ENCODE measurements at places on chromosomes 4 and X.
A peak's percentile ranks its signal among the peaks of the same experiment; 100 is the strongest.

GRCh38 chrX:7316280-7316679 is 168.3 kb upstream of the PUDP start:
- DNase-seq: no peak

DNA sequence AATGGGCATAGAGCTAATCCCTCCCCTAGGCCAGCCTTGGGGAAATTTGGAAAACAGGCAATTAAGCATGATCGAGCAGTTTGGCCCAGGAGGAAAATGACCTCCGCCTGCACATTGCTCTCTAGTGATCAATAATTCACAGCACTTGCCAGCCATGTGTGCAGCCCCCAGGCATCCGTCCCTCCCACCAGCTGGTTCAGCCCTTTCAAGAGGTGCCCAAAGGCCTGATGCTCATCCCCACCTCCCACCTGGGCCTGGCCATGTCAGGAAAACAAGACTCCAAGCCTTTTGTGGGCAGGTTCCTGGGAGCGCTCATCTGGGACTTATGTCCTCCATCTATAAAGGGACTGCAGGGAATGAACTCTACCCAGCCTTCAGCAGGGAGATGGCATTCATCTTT is 17.5 kb upstream of the PPP2R2C start:
- no peak for DNase-seq

DNA sequence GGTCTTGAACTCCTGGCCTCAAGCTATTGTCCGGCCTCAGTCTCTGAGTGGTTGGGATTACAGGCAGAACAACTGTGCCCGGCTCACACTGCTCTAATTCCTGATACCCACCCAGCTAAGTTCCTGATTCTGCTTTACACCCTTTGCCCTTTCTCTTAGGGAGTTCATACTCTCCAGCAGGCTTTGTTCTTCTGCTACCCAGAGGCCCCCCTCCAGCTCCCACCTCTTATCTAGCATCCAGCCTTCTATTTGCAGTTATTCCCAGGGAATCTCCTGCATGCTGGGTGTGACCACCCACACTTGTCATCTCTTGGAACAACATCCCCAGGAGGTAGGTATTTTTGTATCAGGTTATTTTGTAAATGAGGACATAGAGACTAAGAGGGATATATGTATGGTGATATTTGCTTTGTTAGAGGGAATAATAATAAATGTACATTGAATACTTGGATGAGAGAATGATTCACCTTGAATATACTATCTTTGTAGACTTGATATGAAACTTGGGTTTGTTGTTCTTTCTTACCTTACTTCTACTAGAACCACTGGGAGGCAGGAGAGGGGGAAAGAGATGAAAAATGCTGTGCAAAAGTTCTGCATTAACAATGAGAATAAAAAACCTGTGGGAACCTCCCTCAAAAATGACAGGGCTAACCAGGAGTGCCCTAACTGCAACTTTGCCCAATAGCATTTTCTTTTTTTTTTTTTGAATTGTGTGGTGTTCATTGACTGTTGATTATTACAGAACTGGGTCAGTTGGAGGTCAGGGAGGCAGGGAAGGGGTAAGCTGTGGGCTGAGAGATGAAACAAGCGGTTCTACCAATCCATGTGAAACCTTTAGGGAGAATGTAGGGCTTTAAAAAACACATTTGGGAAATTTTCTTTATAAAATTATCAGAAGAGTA is 157.4 kb downstream of the SPRY1 start:
- no peak for DNase-seq

GRCh38 chr4:111546881-111547280 is 598.4 kb upstream of the FAM241A start:
- DNase-seq: no peak

GRCh38 chr4:163330916-163331628 is 1.3 kb downstream of the NPY1R start:
- no peak for DNase-seq

DNA sequence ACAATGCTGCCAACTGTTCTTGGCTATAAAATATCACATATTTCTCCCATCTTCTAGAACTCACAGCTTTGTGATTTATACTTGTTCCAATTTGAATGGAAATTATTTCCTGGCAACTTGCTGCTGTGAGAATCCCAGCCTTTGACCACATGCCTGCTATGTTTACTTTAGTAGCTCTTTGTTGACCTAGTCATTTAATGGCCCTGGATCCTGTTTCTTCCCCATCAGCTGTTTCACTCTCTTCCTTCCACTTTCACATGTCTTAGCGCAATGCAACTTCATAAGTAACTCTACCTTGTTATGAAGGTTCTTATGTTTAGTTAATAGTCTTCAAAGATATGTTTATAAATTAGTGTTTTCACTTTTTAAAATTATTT is 1973.6 kb upstream of the AGA start:
- DNase-seq: no peak

DNA sequence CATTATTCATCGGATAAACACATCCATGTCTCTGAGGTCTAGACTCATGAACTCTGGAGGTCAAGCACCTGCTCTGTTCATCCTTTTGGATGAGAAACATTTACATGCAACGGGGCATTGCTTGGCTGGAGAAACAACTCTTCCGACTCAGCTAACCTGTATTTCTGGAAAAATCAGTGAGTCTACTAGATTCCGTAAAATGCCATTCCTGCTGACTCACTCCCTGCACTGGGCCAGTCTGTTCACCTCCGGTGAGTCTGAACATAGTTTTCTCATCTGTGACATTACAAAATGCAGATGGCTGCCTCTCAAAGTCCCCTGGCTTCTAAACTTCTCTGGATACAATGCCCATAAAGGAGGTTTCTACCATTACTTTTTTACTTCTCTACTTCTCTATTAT is 185.7 kb upstream of the HS3ST1 start:
- no peak for DNase-seq

DNA sequence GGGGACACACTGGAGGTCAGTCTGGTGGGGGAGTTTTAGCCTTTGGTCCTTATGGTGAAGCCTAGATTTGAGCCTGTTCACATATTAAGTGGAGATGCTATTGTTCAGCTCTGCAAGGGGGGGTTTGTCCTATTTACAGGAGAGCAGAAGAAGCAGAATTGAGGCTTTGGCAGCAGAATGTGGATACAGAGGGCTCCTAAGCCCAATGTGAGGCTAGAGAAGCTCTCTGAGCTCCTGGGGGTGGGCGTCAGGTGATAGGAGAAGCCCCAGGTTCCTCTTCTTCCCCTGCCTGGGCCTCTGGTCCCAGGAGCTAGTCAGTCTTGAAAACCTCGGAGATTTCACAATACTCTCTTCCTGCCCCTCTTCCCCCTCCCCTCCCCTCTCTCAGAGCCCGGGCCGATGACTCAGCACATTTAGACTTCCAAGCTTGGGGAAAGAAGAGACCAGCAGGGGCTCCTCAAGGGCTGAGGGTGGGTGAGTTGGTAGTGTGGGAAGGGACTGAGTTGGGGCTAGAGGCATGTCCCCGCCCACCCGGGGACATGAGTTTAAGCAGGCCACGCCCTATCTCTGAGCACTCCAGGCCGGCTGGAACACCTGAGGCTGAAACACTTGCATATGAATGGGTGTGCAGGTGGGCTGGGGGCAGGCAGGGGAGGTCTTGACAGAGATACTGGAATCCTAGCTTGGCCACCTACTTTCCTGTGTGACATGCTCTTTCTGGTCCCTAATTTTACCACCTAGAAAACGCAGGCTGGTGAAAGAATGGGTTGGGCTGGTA is 3.4 kb downstream of the TFE3 start:
- DNase-seq: peak; percentile 61

- no peak for DNase-seq
These were observed 23.0 kb downstream of the LDB2 start for GRCh38 chr4:16875487-16875886.

GRCh38 chr4:125464146-125464545 is 149.4 kb downstream of the FAT4 start:
- no peak for DNase-seq

GRCh38 chrX:96685210-96686099 is 813 bp downstream of the DIAPH2 start:
- peak; percentile 29 for DNase-seq

DNA sequence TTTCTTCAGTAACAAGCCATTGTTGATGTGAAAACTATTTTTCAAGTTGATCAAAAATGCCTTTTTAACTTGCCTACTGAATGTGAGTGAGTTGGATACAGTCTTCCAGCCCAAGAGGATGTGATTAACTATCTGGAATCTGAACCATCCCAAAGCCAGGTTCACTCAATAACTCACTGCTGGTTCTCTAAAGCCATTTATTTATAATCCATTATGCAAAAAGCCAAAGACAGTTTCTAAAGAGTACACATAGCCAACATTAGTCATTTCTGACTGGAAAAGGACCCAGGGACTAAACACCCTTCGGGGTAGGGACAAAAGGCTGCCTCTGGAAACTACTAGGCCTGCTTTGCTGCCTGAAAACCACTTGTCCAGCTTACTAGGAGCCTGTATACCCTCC is 109.6 kb downstream of the SHROOM4 start:
- no peak for DNase-seq

GRCh38 chr4:67325791-67326190 is 219.5 kb downstream of the CENPC start:
- DNase-seq: no peak

GRCh38 chr4:187141101-187141500 is 417.4 kb upstream of the FAT1 start:
- DNase-seq: no peak

DNA sequence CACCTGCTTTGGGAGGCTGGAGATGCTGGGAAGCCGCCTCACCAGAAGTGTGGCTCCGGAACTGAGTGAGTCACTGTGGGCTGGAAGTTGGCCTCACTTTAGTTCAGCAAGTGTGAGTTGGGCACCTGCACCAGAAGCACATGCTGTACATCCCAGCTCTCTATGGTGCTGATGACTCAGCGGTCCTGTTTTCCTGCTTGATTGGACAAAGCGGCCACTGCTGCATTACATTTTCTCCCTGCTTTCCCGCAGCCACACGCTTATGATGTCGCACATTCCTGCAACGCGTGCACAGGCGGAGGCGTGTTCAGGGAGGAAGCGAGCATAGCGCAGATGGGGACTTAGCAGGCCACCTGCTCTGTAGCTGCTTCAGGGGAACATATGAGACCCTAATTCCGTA is 26.7 kb upstream of the CLDN34 start:
- no peak for DNase-seq

DNA sequence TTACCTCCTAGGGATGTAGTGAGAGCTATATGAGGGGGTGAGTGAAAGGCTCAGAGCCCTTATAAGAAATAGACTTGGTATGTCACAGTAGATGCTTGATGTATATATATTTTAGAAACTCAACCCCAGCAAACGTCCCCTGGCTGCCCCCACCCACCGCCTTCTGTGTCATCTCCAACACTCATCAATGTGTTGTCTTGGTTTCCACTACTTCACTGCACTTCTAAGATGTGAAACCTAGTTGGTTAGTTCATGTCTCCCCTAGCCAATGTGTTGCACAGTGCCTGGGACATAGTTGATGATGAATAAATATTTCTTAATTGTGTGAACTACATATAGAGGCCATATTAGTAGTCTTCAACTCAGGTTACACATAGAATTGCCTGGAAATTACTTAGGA is 4.4 kb downstream of the FGFBP2 start:
- DNase-seq: no peak

- peak; percentile 16 for DNase-seq
These were observed 3.1 kb downstream of the DUSP9 start for GRCh38 chrX:153649915-153650782.

DNA sequence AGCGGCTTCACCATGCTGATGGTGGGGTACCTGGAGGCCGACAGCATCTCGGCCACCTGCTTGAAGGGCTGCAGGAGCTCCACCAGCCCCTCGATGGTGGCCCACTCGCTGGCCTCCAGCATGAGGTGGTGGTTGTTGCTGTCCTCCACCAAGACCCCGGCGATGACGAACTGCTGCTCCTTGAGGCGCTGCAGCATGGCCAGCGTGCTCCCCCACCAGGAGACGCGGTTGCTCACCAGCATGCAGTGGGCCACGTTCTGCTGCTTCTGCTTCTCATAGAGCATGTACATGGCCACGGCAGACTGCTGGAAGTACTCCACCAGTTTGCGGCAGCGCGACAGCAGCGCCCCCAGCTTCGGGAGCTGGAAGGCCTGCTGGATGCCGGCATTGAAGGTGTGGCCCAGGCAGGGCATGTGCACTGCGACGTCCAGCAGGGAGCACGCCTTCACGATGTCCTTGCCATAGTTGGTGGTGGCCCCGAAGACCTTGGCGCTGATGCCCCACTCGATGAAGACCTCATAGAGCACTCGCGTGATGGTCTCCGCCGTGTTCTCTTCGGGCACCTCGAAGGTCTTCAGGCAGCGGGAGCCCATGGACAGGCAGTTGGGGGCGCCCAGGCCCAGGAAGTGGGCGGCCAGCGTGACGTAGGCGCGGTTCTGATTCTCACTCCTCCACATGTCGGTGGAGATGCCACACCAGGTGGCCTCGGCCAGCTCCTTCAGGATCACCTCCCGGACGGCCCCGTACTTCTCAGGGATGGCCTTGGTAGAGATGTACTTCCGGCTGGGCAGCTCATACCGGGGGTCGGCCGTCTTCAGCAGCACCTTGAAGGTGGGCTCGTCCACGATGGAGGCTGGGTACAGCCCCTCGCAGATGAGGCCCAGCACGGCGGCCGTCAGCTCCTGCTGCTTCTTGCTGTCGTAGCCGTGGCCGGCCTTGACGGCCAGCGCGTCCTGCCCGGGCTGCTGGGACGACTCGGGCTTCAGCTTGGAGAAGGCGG is 11.0 kb downstream of the DHRSX start:
- no peak for DNase-seq

GRCh38 chrX:119871599-119872395 is at the start of the genes NDUFA1 and RNF113A:
Gene NDUFA1 (plus strand): TSS chrX:119871832. CDS start chrX:119871912, 80 bp downstream.
Gene RNF113A (minus strand): TSS chrX:119871733. CDS start chrX:119871613, 120 bp downstream.
- DNase-seq: peak; percentile 86

DNA sequence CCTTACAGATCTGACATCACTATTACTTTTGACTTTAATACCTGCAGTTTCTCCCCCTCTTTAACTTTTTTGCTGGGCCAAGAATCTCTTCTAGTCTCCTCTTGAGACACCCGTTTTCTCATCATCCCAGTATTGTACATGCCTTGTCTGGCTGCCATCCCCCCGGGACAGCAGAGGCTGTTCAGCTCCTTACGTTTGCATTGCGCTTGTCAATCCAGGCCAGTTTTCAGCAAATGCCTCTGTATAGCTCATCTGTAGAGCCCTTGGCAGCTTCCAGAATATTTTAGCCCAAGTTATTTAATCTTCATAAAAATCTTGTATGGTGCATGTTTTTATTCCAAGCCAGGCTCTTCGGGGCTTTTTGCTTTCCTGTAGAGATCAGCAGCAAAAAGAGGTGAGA is 22.3 kb upstream of the HOPX start:
- no peak for DNase-seq

GRCh38 chr4:27272217-27272616 is 411.6 kb downstream of the STIM2 start:
- DNase-seq: no peak

DNA sequence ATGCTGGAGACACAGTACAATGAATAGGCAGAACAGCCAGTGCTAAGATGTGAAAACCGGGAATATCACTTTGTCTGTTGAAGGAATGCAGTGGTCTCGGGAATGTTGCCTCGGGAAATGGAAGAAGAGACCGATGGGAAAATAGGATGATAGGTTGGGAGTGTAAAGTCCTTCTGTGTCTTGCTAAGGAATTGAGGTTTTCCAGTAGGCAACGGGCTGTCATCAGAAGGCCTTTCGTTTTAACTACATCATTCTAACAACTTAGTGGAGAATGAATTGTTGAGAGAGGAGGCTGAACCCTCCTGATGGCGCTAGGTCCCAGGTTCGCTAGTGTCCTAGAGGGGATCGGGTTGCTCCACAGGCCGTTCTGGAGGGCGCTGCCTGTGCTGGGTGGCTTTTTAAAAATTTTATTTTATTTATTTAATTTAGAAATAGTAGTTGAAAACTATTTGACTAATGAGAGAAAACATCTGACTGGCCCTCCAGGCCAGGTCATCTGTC is 730 bp downstream of the VBP1 start:
- DNase-seq: no peak

- no peak for DNase-seq
These were observed 43.3 kb upstream of the GPR173 start for GRCh38 chrX:53005327-53005726.
